Cerebellar nuclear complex (tissue), 1 donor: ENCODE measurements at places on chromosomes 13 and 19.

DNA sequence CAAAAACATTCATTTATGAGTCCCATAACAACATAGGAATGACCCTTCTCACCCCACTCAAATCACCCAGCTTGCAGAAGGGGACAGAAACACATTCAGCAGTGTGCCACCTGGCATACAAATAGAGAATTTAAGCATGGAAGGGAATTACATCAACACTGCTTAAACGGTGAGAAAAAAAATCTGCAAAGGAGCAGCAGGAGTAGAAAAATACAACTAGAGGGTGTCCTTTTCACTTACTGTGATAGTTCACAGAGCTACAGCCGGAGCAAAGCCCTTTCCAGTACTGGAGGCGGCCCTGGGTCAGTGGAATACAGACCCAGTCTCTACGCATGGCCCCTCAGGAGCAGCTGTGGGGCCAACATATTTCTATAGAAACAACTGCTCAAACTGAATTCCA lies 764.3 kb upstream of the ARGLU1 start:
- DNase-seq: no peak

- DNase-seq: no peak
These were observed 628.3 kb upstream of the SLC10A2 start for GRCh38 chr13:103694471-103694870.

DNA sequence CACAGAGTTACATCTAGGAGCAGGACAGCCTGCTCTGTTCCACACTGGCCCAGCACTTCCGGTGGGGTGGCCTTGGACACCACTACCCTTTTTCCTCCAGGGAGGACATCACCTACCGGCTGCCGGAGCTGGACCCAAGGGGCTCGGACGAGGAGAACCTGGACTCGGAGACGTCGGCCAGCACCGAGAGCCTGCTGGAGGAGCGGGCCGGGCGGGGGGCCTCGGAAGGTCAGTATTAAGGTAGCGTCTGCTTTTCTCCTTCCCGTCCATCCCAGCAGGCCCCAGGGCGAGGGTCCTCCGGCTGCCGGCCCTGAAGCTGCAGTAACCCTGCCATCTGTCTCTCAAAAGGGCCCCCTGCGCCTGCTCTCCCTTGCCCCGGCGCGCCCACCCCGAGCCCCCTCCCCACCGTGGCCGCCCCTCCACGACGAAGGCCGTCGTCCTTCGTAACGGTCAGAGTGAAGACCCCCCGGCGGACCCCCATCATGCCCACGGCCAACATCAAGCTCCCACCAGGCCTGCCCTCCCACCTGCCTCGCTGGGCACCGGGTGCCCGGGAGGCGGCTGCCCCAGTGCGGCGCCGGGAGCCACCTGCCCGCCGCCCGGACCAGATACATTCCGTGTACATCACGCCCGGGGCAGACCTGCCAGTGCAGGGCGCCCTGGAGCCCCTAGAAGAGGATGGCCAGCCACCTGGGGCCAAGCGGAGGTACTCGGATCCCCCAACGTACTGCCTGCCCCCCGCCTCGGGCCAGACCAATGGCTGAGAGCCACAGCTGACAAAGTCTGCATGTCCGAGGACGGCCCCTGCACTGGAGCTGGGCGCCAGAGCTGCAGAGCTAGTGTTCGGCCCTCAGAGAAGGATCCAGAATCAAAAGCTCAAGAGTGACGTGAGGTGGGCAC lies 3.4 kb upstream of the USE1 start:
- no peak for DNase-seq

GRCh38 chr13:36536546-36536945 lies 104.3 kb downstream of the CCNA1 start:
- no peak for DNase-seq

DNA sequence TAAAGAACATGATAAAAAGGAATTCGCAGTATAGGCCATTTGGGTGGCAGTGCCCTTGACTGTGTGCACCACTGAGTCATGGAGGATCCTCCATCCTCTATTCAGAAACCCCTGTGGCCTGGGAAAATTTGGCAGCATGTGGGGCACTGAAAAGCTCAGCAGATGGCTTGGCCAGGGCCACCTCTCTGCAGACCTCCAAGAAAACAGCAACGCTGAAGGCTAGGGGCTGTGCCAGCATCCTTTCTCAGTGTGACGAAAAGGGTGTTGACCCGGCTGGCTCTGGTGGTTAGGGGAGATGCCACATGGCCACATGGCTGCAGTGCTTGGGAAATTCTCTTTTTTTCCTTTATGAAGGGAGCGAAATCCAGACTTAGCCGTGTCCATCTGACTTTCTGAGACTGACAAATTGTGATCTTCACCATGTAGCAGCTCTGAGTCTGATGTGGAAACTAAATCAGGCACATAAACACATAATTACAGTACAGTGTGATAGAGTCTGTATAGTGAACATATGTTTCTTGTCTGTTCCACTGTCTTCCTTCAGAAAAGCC lies 178.0 kb downstream of the KCTD12 start:
- peak; percentile 85 for DNase-seq

DNA sequence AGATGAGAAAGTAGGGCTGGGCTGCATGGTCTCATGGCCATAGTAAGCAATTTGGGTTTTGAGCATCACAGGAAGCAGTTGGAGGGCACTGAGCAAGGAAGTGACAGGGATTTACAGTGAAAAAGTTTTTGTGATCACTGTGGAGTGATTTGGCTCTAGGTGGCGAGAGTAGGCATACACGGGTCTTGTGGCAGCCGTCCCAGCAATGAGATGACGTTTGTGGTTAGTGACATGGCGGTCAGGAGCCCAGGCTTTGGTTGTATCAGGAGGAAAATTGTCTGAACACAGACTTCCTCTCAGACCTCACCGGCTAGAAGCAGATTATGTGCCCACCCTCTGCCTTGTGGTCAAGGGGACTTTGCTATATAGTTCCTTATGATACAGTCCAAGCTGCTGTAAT lies 3.3 kb downstream of the ZNF444 start:
- DNase-seq: no peak

- no peak for DNase-seq
These were observed 65.3 kb upstream of the ZNF681 start for GRCh38 chr19:23823952-23824389.

GRCh38 chr13:31998131-31998530 lies 33.4 kb upstream of the FRY start:
- DNase-seq: no peak

DNA sequence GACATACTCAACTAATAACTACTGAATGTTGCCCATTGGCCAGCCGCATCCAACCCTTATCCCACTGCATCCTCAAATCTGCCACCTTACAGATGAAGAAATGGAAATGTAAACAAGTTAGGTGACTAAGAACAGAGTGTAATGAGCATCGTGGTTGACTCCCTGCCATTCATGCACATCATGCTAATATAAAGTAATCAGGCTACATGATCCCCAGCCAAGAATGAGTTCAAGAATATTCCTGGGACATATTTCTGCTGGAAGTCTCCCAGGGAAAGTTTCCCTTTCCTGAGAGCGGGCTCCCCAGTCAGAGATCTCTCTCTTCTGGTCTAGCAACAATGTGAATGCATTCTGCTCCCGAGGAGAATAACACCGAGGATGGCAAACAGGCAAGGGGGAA lies 55.9 kb upstream of the SERP2 start:
- DNase-seq: no peak

- DNase-seq: no peak
These were observed 505 bp downstream of the ZSWIM4 start for GRCh38 chr19:13795595-13796300.

GRCh38 chr13:30464496-30465342 lies 1.0 kb downstream of the HMGB1 start:
- no peak for DNase-seq

- no peak for DNase-seq
These were observed 126.5 kb downstream of the ZNF536 start for GRCh38 chr19:30498707-30499106.

- no peak for DNase-seq
These were observed 112.5 kb downstream of the MYO16 start for GRCh38 chr13:108741930-108742329.

DNA sequence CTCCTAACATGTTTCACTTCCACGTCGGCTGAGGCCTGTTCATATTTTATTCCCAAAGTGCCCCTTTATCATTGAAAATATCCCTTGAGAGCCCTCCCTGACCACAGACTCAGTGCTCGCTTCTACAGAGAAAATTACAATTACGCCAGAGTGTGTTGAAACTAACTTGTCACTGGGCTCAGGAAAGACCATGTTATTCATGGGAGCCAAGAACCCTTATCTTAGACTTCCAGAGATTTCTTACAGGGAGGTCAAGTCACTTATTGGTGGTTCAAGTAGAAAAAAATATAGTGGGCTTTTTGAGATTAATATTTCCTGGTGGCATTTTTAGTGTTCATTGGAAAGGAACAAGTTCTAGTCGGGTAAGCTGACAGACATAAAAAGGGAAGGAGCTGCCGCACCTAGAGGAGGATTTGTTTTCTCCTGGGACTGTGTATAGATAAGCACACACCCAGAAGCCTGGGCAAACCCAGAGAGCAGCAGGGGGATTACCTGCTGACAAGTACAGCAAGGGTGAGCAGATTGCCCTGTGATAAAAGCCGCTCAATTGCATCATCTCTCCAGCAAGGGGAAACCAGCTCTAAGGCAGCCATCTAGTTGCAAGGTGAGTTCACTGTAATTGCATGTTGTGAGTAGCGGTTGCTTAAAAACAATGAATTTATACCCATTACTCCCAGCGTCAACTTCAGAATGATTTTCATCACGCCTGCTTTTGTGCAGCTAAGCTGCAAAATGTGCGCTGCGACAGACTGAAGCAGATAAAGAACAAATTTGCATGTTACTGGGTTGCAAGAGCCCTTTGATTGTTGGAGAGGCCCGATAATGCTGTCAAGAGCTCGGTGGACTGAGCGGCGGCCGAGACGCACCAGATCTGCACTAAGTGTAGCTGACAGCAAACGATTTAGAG lies 46.2 kb downstream of the DCT start:
- DNase-seq: no peak

DNA sequence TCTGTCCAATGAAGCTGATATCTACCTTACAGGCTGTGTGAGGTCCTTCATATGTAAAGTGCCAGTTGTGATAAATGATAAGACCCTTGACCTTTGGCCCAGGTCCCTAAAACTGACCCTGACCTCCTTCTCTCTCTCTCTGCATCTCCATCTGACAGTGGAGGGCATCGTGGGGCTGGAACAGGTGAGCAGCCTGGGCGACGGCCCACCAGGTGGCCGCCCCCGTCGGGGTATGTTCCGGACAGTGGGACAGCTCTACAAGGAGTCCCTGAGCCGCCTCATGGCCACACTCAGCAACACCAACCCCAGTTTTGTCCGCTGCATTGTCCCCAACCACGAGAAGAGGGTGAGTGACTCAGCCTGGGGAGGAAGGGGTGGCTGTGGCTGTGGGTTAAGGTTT lies 53.7 kb downstream of the MYH14 start:
- DNase-seq: no peak

GRCh38 chr19:55597501-55597921 lies 1.8 kb downstream of the FIZ1 start:
- no peak for DNase-seq

GRCh38 chr19:30669329-30670010 lies 297.3 kb downstream of the ZNF536 start:
- DNase-seq: no peak

DNA sequence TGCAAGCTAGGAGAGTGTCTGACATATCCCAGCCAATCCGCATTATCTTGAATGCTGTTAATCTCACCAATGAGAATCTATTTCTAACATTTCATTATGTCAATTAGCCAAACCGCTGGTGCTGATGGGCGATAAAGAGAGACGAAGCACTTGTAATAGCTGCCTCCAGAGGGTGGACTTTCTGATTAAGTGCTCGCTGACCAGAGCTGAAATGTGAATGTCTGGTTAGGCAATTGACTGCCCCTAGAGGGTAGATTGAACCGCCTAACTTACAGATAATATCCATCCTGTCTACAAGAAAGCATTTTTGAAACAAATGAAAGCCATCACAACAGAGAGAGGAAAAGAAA lies 552 bp upstream of the GRWD1 start:
- no peak for DNase-seq

GRCh38 chr13:28429685-28430290 lies 65.1 kb downstream of the FLT1 start:
- DNase-seq: no peak

DNA sequence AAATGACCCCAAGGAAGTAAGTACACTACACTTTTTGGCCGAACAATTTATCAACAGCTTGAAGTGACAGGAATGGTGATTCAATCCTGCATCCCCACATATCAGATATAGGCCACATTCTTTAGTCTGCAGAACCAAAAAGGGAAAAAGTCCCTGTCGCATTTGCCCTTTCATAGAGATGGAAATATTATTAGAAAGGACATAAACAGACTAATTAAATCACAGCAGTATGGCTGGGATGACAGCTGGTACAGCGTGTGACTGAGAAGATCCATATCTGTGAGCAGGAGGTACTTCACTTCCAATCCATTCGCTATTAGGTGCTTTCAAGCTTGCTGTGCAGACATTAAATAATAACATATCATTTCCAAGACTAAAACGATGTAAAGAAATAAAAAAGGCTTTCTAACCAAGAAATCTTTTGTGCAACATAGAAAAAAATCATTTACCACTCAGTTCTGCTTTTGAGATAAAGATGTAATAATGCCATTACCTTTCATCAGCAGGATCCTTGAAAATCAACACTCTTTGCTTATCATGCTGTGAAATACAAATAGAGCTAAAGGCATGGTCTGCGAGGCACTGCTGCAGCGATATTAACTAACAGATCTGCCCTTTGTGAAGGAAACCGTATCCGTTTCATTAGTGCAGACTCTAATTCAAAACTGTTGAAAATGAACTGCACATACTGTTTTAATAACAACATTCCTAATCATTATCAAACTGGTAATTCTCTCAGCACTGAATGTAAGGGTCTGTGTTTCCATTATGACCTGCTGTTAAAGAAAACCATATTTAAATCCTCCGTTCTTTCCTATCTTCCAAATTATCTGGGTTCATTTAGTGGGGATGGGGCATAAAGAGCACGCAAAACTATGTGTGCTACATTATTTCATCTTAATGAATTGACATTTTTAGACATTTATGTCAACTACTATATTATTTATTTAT lies 245.6 kb downstream of the DACH1 start:
- DNase-seq: no peak

DNA sequence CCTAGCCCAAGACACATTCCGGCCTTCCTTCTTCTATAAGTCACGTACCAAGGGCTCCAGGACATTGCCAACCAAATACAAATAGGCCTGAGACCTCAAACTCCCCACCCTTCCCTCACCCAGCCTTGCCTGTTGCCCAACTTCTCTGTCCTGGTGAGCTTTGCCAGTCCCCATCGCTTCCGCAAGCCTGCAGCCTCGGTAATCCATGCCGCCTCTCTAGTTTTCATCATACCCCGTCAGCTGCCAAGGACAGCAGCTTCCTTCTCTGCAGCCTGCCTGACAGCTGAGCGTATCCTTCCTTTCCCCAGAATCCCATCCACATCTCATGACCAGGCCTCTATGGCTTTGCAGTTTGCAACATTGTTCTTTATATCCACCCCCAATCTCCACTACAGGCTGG lies 36.6 kb upstream of the POMP start:
- no peak for DNase-seq

- DNase-seq: no peak
These were observed 126.9 kb downstream of the SIPA1L3 start for GRCh38 chr19:38033658-38034491.

GRCh38 chr13:23365652-23366051 lies 67.8 kb downstream of the SACS start:
- no peak for DNase-seq

- no peak for DNase-seq
These were observed 36.7 kb downstream of the MPHOSPH8 start for GRCh38 chr13:19670147-19670546.
